GM03348 (cell line): ENCODE measurements at places on chromosomes 13 and 19.

GRCh38 chr13:110023729-110024644, 237.6 kb upstream of the IRS2 start:
- DNase-seq = no peak

DNA sequence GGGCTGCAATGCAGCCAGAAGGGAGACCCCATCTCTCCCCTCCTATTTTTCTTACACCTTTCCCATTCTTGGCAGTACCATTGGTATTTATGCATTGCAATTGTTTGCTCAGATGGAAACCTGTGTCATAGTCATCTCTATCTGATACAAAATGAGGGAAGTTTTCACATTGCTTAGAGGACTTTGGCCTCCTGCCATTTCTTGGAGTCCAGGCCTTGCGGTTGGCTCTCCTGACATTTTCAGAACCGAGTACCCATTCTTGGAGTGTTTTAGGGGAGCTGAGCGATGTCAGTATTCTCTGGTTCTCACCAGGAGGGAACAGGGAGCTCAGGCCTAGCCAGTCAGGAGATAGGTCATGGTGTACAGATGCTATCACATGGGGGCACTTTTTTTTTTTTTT, 1.5 kb downstream of the SIN3B start:
- DNase-seq = no peak

GRCh38 chr19:17135001-17135853, 59.6 kb downstream of the MYO9B start:
- DNase-seq = peak; percentile 95

DNA sequence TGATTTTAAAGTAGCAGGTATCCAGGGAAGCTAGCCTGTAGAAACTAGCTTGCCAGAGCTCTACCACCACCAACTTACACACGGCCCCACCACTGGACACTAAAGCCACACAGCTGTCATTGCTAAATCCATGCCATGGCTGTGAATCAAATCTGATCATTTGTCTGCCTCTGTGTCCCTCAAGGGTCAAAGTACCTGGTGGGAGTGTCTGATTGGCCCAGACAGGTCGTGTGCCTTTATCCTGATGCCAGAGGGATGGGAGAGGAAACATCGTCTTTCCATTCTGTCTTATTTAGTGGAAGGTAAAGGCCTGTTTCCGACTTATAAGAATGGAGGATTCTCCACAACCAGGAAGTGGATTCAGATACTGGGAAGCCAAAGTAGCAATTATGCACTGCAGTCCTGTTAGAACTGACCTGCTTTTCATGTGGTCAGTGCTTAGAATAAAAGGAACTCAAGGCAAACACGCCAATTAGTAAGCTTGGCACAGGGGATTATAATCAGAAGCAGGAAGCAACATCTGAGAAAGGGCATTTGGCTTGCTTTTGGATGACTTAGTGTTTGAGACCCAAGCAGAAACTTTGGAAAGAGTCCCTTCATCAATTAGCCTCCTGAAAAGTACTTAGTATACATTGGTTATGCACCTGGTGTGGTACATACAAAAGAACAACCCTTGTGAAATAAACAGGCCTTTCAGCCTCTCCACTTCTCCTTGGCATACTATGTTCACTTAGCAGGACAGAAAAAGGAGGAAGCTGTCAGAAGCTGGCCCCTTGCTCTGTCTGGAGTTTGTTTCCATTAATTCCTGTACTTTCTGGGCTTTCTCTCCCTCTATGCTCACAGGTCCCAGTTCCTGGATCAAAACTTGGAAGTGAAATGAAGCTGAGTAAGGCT, 192.4 kb downstream of the NUFIP1 start:
- DNase-seq = no peak

- DNase-seq = no peak
These were observed 569 bp upstream of the MCF2L start for GRCh38 chr13:112968380-112968909.

- DNase-seq = no peak
These were observed 125.4 kb upstream of the ZNF507 start for GRCh38 chr19:32219881-32220472.
